Testis (tissue), 5 donors: ENCODE measurements at places on chromosomes 12 and 14. TPM values are rescaled to one million over a fixed set of nuclear protein-coding genes. Genes with fewer than 3 reads are reported as not detected.

DNA sequence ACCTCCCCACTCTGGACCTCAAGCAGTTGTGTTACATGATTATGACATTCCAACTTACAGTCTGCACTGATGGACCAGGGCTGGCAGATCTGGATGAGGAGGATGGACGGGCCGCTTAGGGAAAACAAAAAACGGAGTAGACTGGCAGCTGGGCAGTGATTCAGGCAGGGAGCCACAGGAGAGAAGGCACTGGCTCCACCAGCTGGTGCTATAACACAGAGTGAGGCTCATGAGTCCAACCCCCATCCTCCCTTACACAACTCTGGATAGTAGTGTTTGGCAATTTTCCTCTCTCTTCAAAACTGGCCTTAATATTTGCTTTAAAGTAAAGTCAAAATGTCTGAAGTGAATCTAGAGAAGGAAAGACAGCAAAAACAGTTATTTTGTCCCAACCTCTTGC is 9.7 kb upstream of the RIC8B start:
- H3K27me3 ChIP-seq, result no peaks in the 10 kb centered on the region
- peaks cover 17% of the 10 kb centered on the region for H3K4me1 ChIP-seq
- H3K27ac ChIP-seq, result no peak overlapping the region
- peak; percentile 41 for DNase-seq

DNA sequence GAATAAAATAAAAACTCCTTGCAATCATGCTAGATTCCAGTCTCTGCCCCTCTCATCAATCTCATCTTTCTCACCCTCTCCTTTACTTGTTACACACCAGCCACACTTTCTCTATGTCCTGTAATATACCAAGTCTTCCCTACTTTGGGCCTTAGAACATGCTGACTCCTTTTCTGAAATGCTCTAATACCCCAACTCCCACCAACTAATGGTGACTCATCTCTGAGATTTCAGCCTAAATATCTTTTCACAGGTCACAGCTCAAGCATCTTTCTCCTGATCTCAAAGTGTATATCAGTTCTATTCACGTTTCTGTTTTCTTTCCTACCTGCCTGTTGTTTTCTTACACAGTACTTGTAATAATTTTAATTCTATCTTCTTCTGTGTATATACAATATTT is 378.9 kb upstream of the PRICKLE1 start:
- H3K4me1 ChIP-seq, result no peaks in the 10 kb centered on the region
- H3K27ac ChIP-seq, result no peak overlapping the region

DNA sequence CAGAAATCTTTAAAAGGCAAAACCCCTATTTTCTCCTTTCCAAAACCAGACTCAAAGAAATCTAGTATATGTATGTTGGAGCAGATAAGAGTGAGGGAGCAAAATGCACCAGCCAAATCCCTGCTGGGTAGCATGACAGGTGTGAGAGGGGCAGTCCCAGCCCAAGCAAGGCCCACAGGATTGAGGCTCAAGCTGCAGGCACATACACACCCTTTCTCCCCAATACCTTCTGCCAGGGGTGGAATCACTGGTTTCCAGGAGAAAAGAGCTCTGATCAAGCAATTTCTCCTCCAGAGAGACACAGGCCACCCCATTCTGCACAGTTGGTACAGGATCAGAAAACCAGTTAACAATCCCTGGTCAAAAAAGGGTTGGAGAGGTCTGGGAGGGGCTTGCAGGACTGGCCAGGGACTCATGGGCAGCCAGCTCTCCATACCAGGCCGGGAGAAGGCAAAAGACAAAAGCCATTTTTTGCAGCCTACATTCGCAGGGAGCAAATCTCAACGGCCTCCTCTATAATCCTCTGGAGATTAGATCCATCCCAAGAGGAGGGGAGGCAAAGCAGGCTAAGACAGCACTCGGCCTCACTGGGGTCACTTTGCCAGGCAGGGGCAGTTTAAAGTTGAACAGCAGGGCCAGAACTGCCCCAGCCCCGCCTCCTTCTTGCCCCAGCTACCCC is 2.1 kb downstream of the KMT2D start:
- H3K4me1 ChIP-seq, result peaks cover 39% of the 10 kb centered on the region
- H3K4me3 ChIP-seq, result peak overlapping the region; percentile 100
- H3K36me3 ChIP-seq, result no peaks in the 10 kb centered on the region
- no peaks in the 10 kb centered on the region for H3K27me3 ChIP-seq
- DNase-seq, result no peak

DNA sequence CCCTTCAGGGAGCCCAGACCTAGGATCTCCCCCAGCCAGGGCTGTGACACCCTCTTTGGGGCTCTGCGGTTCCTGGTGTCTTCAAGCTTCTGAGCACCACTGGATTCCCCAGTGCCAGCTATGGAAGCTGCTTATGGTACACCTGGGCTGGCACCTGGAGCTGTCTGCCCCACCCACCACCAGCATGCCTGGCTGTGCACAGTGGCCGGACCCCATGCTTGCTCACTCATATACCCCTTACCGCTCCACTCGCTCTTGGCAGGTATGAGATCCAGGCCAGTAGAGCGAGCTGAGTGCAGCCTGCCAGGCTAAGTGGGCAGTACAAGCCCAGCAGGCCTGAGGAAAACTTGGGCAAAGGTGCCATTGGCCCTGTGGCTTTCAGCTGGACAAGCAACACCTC is 114.0 kb downstream of the DACT1 start:
- H3K27me3 ChIP-seq, result no peaks in the 10 kb centered on the region
- H3K36me3 ChIP-seq, result no peaks in the 10 kb centered on the region
- DNase-seq, result no peak
- H3K27ac ChIP-seq, result no peak overlapping the region
- no peak overlapping the region for H3K4me3 ChIP-seq
- peaks cover 9% of the 10 kb centered on the region for H3K4me1 ChIP-seq

Gene ENDOU
- total RNA-seq, result 0.16 TPM

Gene NGB
- 1.3 TPM for total RNA-seq
